Fibroblast of skin of abdomen (primary cell): ENCODE measurements at places on chromosomes 4 and X.

DNA sequence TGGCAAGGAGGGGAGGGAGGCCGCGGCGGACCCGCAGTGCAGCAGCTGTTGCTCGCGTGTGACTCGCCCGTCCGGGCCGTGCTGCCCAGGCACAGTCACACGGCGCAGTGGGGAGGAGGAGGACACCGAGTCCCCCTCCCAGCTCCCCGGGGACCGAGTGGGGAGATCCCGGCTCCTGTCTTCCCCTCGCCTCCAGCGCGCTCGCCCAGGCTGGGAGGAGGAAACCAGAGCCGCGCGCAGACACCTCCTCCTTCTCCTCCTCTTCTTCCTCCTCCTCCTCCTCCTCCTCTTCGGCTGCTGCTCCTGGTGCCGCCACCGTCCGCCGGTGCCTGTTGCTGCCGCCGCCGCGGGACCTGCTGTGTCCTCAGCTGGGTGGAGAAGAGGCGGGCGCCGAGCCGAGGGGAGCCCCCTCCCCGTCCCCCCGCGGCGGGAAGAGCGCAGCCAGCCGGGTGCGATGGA is at the start of gene TBC1D1:
TBC1D1 (plus strand) TSS at position 284 of the 459 bp plus-strand sequence. CDS start 11,012 bp downstream, outside the sequence.
- no peak for DNase-seq

DNA sequence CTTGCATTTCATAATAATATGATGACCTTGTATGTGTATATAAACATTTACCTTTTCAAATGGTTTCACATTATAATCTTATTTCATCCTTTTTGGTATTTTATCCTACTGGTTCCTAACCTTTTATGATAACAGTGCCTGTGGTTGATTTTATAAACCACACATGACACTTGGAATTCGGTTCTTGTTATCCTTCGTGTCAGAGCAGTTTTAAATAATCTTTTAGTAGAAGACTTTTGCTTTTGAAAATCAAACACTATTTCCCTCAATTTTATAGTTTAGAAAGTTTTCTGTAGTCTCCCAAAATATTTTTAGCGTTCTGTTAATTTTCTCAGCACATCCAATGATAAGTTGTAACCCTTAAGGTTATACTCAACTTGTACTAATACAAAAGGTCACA is 676.8 kb downstream of the RAPGEF2 start:
- DNase-seq, result no peak

DNA sequence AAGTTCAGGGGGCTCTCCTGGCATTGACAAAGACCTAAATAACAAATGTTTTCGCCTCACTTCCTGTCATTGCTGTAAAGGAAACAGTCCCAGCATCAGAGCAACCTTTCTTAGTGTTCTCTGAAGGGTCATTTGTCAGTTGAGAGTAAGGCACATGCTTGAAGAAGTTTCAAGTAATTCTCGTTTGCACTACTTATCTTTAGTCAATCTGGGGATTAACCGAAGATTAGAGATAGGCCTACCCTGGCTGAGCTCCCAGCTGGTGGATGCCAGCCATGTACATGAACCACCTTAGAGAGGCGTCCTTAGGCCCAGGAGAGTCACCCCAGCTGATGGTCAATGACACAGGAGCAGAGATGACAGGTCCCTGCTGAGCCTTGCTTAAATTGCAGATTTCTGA is 189.9 kb upstream of the PGRMC2 start:
- no peak for DNase-seq

GRCh38 chr4:92172203-92172602 is 131.6 kb upstream of the GRID2 start:
- DNase-seq, result no peak

DNA sequence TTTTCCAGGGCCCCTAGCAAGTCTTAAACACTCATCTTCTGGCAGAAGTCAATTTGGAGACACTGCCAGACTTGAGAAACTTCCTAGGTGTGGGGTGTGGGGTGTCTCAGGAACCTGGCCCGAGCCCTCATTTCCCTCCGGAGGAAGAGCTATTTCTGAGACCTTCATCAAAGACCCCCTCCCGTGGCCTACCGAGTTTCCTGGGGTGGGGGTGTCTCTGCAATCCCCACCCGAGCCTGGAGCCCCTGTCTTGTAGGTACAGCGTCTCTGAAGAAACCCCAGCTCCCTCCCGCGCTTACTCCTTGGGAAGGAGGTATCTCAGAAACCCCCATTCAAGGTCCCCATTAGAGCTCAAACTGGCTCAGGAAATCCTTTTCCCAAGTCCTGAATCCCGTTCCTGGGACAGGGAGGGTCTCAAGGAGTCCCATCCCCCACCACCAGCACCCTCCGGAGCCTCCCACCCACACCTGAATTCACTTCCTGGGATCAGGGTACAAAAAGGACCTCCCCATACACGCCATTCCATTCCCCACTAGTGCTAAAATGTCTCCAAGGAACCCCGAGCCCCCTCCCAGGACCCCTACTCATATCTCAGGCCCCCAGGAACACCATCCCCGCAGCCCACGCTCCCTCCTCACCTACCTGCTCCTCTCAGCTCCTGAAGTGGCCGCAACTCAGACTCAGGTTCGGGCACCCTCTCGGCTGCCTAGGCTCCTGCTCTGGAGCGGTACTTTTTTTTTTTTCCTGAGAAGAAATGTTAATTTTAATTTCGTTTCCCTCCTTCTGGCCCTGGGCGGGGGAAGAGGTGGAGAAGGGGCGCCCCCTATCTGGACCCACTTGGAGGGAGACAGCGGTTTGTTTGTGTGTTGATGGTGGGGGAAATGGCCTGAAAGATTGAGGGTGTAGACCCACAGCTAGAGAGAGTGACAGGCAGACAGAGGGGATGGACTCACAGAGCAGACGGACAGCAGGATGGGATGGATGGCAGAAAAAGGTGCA is 1.1 kb downstream of the SLC38A5 start:
- DNase-seq, result no peak

DNA sequence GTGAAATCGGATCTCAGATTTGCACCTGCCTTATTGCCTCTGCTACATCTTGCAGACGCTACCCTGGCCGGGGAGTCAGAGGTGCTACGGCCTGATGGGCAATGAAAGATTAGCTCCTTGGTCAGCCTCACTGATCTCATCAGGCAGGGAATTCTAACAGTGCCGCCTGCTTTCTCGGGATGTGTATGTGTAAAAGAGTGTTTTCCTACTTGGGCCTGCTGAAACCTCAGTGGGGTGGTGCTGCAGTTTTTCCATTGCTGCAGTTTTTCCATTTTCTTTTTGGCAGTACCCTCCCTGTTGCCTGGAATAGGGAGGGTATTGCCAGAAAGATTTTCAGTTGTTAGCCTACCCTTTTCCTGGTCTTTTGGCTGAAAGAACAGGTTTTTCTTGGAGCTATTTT is 117.5 kb downstream of the CDKL5 start:
- DNase-seq, result no peak

- DNase-seq, result peak; percentile 67
Observed at GRCh38 chrX:38236901-38237615, 16.4 kb upstream of the SRPX start.

GRCh38 chrX:23694606-23695005 is 27.3 kb downstream of the PRDX4 start:
- peak; percentile 40 for DNase-seq

- no peak for DNase-seq
Observed at GRCh38 chr4:188439641-188440311, 300.5 kb downstream of the TRIML1 start.

- DNase-seq, result no peak
Observed at GRCh38 chrX:120647127-120647526, 17.3 kb upstream of the C1GALT1C1 start.

GRCh38 chr4:157964463-157964862 is 208.4 kb downstream of the GASK1B start:
- DNase-seq, result no peak

DNA sequence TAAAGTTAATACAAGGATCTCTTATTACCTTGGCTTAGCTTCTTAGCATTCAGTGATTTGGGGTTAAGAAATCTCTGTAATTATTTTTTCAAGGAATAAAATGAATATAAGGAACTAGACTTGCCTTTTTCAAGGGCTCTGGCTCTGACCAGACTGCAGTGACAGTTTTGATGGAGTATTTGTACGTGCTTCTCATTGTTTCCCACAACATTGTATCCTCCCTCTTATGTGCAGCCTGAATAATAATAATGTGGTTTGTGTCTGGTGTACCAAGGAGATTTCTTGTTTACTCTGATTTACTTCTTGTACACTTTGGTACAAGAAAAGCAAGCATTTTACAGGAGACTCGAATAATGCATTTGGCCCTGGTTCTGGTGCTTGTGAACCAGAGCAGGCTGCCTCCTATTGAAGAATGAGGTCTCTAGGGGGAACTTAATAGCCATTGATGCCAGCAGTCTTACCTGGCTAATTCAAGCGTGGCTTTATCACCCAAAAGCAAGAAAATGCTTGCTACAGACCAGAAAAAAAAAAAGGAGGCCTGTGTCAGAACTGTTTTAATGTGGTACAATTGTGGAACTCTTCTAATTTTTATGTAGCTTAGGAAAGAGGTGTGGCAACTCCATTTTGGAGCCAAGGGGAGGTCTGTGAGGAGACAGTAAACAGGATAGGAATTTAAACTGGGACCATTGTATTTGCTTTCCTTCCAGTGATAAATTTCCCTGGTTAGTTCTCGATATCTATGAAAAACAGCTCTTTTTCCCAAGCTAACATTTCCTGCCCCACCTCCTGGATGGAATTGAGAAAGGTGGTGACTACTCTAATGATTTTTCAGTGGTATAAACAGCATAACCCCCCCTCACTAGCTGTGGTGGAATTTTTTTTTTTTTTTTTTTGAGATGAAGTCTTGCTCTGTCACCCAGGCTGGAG is 5.6 kb downstream of the OTC start:
- DNase-seq, result no peak

DNA sequence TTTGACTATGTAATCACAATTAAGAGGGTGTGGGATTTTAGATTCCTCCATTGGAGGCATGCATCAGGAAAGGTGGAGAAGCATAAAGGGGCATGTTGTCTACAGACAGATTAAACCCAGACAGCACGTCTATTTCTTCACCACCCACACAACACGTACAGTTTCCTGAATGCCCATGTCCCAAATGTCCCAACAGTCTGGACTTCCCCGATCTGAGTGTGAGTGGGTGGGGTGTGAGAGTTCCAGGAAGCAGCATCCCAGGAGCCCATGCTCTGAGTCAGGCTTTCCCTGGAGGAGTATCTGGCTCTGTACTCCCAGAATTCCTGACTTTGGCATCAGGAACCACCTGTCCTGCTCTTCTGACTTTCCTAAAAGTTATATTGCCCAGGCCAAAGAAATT is 30.8 kb upstream of the NDP start:
- DNase-seq, result no peak

- DNase-seq, result no peak
Observed at GRCh38 chrX:43016021-43016420, 238.1 kb upstream of the PPP1R2C start.

- DNase-seq, result peak; percentile 4
Observed at GRCh38 chr4:187183826-187184225, 460.2 kb upstream of the FAT1 start.

DNA sequence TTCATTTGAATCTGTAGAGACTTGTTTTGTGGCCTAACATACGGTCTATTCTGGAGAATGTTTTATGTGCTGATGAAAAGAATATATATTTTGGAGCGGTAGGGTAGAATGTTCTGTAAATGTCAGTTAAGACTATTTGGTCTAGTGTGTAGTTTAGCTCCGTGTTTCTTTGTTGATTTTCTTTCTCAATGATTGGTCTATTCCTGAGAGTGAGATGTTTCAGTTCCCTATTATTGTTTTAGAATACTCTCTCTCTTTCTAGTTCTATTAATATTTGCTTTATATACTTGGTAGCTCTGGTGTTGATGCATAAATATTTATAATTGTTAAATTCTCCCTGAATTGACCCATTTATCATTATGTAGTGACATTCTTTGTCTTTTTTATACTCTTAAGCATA is 236.5 kb downstream of the GLUD2 start:
- no peak for DNase-seq

- DNase-seq, result peak; percentile 33
Observed at GRCh38 chr4:176830971-176831370, 38.2 kb upstream of the VEGFC start.

DNA sequence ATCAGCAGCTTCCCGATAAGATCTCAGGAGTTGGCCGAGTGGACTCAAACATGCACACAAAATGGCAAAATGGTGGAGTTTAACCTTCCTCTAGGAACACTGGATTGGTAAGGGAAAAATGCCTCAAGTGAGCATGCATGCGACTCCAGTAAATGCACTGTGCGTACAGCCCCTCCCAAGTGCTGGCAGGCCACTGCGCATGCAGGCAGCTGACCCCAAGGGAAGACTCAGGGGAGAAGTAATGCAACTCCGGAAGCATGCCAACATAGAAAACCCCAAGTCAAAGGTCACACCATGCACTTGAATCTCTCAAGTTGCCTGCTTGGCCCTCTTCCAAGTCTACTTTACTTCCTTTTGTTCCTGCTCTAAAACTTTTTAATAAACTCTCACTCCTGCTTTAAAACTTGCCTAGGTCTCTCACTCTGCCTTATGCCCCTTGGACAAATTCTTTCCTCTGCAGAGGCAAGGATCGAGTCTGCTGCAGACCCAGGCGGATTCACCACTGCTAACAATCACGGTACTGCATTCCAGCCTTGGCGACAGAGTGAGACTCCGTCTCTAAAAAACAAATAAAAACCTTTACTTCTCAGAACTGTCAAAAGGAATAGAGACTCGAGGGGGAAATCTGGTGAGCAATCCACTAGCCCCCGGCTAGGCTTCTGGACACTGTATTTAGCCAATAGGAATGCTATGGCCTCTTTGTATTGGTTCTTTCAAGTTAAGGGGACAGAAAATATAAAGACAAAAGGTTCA is 33.5 kb downstream of the NYX start:
- DNase-seq, result no peak

- peak; percentile 70 for DNase-seq
Observed at GRCh38 chr4:19577097-19577496, 674.6 kb upstream of the SLIT2 start.

- DNase-seq, result peak; percentile 33
Observed at GRCh38 chrX:16022580-16023200, 100.7 kb upstream of the GRPR start.

DNA sequence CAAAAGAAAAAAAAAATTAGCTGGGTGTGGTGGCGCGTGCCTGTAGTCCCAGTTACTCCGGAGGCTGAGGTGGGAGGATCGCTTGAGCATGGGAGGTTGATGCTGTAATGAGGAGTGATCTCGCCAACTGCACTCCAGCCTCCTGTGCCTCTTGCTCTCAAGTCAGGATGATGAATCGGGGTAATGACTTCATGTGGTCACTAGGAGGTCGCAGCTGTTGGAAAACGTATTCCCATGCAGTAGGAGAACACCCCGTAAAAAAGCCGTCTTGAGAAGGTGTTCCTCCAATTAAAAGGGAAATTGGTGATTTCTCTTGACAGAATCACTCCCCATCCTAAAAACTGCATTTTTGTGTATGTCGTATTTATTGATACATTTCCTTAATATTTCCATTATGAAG is 2.2 kb downstream of the CCNB3 start:
- DNase-seq, result no peak

DNA sequence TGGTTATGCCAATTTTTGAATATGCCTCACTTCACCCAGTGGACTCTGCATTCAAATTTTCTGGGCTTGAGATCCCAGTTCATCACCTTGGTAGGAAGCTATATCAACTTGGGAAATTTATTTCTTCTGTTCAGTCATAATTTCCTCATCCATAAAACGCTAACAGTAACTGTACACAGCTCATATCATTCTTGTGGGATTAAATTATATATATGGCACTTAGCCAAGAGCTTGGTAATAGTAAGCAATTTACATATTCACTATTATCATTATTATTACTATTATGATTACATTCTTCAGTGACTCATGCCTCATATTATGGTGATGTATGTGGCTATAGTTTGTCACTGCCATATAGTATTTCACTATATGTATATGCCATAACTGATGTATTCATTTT is 177.6 kb downstream of the CPE start:
- no peak for DNase-seq
